ENCODE measurements at places on chromosomes 7 and 10.

DNA sequence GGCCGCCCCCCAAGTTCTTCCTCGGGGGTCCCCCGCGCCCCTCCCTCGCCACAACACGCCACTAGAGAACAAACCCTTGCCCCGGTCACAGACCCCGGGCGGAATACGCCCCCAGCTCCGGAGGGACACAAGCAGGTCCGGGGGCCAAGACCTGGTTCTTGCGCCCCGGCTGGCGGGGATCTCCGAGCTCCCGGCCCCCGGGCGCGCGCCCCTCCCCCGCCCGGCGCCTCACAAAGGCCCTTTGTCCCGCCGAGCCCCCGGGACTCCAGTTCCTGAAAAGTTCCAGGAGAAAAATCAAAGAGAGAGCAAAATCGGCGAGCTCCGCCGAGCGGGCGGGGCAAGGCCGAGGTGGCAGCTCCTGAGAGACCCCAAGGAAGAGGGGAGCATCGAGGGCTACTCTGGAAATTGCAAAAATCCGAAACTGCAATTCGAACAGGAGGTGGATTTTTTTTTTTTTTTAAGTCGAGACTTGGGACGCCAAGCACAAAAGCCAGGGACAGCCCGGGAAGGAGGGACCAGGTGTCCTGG is 4.0 kb downstream of the TNRC18 start:
- DNase-seq = peak; percentile 61

DNA sequence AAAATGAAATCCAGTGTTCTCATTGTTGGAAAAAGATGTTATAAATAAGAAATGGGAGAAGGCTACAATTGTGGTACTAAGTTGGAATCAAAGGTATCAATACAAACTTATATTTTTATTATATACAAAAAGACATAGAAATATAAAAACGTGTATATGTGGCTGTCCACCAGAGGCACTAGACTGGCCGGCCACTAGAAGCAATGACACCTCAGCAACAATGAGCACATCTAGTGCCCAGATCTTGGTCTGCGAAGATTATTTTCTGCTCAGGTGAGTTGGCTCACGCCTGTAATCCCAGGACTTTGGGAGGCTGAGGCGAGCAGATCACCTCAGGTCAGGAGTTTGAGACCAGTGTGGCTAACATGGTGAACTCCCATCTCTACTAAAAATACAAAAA is 21.6 kb downstream of the IDE start:
- DNase-seq = no peak

- DNase-seq = no peak
Observed at GRCh38 chr7:15174485-15174884, 271.9 kb upstream of the DGKB start.

GRCh38 chr10:81900989-81901388 is 26.0 kb downstream of the NRG3 start:
- DNase-seq = no peak

DNA sequence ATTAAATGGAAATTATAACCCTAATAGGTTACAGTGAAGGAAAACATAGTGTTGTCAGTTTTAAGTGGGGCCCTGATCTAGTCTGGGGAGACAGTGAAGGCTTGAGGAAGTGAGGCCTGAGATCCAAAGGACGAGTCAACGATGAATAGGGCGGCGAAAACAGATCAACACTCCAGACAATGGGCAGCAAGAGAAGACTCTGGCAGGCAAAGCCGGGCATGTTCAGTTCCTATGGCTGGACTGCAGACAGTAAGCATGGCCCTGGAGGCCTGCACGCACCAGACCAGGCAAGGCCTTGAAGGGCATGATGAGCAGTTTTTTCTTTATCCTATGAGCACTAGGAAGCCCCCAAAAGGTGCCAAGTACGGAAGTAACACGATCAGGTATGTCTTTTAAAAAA is 127.8 kb downstream of the RNF216 start:
- no peak for DNase-seq

GRCh38 chr7:8425223-8425622 is 8.2 kb upstream of the NXPH1 start:
- DNase-seq = no peak

DNA sequence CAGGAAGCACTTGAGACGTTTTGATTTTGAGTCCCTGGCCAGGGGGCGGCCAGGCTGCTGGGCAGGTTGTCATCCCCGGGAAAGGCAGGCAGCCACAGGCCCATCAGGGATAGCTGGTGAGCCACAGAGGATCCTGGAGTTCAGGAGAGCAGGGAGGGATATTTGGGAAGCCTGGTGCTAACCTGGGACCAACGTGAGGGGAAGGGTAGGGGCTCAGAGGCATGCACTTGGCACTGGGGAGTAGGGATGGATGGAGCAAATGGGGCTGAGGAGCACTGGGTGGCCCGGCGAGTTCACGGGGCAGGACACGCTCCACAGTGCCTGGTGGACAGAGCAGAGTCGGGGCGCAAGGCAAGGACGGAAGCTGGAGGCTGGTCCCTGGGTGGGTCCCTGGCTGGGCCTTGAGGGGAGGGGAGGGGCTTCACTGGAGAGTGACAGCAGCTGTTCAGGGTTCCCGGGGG is 30.2 kb downstream of the LRRC27 start:
- no peak for DNase-seq

DNA sequence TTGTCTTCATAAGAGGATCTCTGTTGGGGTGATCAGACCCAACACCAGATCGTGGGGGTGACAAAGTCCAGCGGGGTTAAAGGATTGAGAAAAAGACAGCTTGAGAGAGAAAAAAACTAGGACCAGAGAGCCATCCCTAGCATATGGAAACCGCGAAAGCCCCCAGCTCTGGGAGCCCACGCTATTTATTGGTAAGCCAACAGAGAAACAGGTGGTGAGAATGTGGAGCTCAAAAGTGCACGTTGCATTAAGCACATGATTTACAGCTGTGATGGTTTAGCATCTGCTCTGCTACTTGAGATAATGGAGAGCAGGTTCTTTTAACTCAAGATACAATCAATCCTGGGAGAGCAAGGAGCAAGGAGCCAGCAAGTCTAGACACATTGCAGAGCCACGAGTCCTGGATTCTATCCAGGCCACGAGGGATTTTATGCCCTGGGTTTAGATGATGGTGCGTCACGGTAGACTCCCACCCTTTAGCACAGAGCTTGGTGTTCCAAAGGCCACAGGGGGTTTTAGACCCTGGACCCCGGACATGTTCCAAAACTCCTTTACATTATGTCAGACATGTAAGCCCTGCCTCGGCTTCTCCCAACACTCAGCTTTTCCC is 755.2 kb upstream of the SORCS1 start:
- no peak for DNase-seq

DNA sequence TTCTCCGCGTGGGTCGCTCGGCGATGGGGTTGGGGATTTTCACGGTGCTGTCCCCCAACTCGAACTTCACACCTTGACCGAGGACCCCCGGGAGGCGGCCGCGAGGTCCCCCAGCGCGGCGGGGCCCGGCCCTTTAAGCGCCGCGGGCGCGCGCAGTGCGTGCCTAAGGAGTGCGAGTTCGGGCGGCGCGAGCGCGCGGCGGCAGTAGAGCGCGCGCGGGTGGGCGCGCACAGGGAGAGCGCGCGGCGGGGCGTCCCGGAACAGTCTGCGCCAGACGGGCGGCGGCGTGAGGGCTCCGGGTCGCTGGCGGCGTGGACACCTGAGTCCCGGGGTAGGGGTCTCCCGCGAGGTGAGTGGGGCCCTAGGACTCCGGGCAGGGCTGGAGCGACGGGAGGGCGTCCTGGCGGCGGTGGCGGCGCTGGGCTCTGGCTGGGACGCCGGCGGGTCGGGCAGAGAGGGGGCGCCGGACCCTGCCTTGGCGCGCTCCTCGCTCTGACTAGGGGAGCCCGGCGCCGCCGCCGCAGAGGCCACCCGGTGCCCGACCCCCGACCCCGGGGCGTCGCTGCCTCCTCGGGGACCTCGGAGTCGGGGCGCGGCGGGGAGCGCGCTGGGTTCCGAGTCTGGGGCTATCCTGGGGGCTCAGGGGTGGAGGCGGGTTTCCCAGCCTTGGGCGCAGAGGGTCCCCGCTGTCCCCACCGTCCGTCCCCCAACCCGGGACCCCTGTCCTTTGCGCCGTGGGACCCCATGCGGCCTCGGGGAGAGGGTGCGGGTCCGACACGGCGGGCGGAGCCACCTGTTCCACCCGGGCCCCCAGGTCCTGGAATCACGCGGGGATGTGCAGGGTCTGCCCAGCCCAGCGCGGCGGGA is at the start of gene PROSER2:
Gene PROSER2, plus strand, starts transcription at position 235 of the 867 bp plus-strand sequence. CDS start 28,722 bp downstream, outside the sequence.
- DNase-seq = peak; percentile 76

- DNase-seq = no peak
Observed at GRCh38 chr7:41629711-41630111, 73.2 kb downstream of the INHBA start.

DNA sequence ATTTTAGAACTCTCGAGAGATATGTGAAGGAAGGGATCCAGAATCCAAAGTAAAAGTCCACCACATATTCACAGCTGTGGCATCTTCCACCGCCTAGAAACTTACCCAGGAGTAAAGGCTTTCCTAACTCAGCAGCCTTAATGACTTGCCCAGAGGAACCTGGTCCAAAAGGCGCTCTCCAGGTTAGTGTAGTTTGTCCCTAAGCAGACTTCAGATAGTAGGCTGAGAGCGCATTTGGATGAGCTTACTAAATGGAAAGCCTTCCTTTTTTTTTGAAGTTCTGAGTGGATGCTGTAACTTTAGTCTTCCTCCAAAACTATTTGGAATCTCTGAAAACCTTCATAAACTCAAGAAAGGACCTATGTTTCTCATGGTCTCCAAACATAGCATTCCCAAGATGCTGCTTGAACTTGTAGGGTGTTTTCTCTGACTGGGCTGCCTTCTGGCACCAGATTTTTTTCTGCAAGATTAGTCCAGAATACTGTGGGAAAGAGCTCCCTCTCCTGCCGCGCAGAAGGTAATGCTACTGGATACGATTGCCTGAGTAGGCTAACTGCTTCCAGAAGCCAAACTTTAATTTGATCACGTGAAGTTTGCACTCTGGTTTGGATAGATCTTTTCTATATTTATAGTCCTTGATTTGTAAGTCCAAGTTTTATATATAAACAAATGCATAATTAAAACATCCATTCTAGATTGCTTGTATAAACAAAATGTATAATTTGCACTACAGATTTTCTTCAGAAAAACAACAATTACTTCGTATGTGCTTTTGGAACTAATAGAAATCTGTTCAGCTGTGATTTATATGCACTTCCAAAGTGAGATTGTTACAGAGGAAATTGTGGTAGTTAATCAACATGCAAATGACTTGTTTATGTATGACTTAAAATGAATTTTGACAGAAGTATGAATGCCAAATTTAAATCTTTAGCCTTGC is 19.6 kb upstream of the GPR37 start:
- peak; percentile 45 for DNase-seq

- DNase-seq = no peak
Observed at GRCh38 chr7:47170516-47170915, 411.4 kb downstream of the TNS3 start.

GRCh38 chr10:103171278-103171677 is 21.8 kb downstream of the NT5C2 start:
- DNase-seq = no peak

DNA sequence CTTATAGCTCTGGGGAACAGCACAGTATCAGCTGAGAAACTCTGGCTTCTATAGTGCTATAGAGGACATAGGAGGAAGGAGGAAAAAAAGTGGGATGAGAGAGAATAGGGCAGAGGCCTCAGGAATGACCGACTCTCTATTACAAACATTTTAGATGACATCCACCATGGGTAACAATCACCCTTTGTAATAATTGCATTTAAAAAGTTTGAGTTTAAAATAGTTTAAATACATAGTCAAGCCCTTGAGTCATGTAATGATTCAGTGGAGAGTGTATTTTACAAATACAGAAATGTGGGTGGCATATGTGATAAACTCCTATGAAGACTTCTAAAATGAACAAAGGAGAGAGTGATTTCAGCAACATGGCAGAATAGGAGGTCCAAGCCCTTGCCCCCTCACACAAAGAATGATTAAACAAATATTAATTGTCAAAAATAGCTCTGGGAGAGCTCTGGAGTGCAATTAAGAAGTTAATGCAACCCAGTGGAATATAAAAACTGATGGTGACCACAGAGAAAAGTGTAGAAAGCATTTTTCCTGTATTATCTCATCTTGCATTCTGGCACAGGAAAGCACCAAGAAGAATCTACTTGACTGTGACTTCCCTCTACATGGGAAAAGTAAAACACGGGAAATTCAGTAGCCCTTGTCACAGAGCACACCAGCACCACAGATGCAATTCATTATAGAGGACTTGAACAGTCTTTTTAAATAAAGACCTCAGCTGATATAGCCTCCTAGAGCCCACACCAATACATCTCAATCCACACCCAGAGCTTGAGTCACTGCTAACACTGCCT is 569.0 kb upstream of the SORCS1 start:
- DNase-seq = no peak

DNA sequence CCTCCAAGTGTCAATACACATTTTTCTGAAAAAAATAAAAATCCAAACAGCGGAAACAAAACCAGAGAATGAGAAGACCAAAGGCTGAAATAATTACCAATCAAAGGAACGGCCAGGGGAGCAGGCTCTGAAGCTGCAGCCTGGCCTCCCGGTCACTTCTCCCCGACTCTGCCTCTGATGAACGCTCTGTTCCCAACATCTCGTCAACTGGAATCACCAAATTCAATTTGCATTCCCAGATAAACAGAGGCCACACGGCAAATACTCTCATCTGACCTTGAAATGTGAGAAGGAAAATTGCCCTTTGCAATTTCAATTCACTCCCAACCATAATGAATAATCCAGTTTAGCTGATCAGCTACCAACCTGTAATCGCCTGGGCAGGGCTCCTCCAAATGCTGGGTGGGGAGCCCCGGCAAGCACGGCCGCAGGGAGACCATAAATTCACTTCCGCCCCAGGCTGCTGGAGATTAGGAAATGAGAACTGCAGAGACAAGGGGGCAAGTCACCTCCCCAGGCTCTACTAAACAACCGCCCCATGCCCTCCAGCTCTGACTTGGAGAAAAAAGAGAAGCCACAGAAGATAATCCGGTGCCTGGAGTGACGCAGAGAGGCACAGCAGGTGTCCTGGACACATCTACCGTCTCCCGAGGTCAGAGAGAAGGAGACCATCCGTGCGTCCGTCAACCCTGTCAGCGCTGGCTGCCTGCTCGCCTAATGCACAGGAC is 153.2 kb downstream of the MAD1L1 start:
- peak; percentile 37 for DNase-seq

DNA sequence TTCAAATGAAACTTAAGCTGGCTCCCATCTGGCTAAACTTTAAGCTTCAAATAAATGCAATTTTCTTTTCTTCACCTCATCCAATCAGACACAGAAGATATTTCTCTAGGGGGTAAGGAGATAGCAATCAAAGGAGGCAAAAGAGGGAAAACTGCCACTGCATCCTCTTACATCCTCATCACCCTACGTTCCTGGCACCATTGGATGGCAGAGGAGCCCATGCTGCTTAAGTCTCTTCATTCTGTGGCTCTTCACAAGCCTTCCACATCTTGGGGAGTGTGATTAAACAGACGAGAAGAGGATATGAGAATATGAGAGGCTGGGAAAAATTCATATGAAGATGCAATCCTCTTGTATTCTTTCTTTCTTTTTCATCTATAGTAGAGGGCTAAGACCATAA is 345.7 kb upstream of the AOAH start:
- no peak for DNase-seq

- no peak for DNase-seq
Observed at GRCh38 chr10:5862360-5862961, 27.2 kb downstream of the ANKRD16 start.

DNA sequence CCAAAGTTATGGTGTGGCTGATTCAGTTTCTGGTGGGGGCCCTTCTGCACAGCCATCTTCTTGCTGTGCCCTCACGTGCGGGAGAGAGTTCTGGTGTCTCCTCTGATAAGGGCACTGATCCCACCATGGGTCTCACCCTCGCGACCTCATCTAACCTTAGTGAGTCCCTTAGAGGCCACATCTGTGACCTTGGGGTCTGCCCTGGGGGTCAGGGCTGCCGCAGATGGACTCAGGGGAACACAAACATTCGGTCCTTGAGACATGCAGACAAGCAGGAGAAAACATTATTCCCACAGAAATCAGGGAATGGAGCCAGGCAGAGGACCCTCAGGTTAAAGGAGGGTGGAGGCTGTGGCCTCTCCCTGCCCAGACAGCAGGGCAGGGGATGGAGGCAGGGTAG is 177.9 kb downstream of the DNAJB6 start:
- DNase-seq = no peak

Measured in suppressor macrophage (primary cell).